ENCODE measurements at places on chromosomes 7 and 10.
A peak's percentile ranks its signal among the peaks of the same experiment; 100 is the strongest.

DNA sequence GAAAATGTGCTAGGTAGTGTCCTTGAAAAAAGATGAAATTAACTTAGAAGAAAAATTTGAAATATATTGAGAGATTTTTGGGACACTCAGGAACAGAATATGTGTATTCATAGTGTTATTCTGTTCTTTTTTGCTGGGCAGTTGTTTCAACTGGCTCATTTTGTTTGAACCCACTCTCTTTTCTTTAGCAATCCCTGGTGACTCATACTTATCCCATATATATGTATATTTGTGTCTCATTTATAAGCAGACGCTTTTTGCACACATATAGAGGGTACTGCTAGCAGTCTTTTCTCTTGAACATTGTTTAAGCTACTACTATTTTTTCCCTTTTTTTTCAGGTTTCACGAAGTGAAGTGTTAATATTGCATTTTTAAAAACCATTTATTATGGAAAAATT lies 1.9 kb downstream of the EXOC6 start:
- peak; percentile 52 for DNase-seq

GRCh38 chr7:9507290-9507689 lies 1073.9 kb downstream of the NXPH1 start:
- DNase-seq, result no peak

DNA sequence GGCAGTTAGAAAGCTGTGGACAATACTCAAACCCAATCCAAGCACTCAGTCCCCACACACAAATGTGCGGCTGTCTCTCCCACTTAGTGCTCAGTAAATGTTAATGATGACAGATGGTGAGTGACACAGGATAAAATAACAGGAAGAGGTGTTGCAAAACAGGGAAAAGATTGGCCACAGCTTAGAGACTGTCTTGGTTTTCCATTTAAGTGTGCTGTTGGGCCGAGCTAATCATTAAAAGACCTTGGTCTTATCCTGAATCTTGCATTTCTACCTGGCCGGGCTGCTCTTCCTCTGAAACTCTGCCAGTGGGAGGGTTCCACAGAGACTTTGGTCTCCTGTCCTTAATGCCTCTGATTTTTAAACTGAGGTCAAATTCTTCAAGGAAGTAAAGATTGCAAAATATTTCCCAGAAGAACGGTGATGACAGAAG lies 113.1 kb upstream of the RNF32 start:
- DNase-seq, result no peak

DNA sequence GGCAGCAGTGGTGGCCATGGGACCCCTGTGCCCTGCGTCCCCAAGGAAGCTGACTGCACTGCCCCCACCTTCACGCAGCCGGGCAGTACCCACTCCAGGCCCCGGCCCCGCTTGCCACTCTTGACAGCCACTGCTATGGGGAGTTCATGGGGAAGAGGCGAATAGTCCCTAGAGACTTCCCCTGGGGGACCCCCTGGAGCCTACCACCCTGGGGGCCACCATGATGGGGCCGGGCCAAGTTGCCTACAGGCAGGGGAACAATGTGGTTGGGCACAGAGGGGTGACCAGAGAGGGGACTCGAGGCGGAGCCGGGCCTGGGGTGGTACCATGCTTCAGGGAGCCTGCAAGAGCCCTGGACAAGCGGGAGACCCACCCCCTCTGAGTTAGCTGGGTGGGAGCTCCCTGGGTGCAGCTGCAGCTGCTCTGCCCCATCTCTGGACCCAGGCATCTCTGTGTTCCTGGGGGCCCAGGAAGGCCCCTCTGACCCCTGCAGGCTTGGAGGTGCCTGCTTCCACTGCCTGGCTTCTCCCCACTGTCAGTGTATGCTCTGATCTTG lies 567.6 kb downstream of the GRM8 start:
- DNase-seq, result no peak

GRCh38 chr7:149005427-149006344 lies 22.6 kb downstream of the PDIA4 start:
- peak; percentile 90 for DNase-seq

- peak; percentile 73 for DNase-seq
Observed at GRCh38 chr7:102288285-102288930, 1.7 kb downstream of the SH2B2 start.

- DNase-seq, result peak; percentile 27
Observed at GRCh38 chr7:22723637-22724036, 3.4 kb upstream of the IL6 start.
